ENCODE measurements at places on chromosomes 13 and 19.

DNA sequence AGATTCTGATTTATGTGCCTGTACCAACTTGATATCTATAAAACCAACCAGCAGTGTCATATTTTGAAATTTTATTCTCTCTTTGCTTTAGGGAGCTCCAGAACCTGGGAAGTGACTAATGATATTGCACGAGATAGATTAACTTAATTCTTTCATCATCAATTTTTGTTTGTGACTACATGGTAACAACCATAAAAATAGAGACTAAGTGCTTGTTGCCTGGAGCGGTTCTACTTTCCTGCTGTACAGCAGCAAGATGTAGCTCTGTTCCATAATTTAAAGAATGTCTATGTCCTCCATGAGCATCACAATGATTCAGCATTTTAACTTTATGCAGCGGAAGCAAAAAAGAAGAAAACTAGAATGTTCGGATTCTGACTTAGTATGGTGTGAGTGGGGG lies 275.6 kb downstream of the KLF5 start:
- DNase-seq, result no peak

DNA sequence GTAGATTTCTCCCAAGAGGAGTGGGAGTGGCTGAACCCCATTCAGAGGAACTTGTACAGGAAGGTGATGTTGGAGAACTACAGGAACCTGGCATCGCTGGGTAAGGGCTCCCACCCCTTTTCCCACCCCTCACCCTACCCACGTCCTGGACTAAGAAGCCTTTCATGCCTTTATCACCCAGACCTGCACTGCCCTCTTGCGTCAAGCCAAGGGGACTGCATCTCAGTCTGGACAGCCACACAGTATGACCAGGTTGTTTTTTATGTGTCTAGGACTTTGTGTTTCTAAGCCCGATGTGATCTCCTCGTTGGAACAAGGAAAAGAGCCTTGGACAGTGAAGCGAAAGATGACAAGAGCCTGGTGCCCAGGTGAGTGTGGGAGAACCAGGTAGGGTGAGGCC lies 8.8 kb downstream of the ZFP28 start:
- DNase-seq, result no peak

- no peak for DNase-seq
Observed at GRCh38 chr19:32837531-32837930, 32.0 kb downstream of the SLC7A9 start.

- DNase-seq, result no peak
Observed at GRCh38 chr13:54640719-54641118, 1612.1 kb downstream of the OLFM4 start.

GRCh38 chr13:26727633-26728032 lies 33.0 kb downstream of the GPR12 start:
- no peak for DNase-seq

DNA sequence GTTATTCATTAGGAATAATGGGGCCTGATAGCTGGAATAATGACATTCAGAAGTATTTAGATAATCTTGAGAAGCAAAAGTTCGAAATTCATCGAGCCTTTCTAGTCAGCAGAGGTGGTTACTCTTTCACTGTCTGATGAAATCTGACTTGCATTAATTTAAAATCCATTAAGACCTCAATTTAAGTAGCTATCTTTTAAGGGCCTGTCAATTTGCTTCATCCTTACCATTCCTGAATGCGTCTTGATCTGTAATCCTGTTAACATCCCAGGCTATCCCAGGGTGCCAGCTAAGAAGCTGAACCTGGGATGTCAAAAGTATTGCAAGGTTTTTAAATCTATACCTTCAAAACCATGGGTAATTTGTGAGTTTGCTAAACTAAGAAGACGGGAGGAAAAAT lies 1491.0 kb upstream of the MIR17HG start:
- no peak for DNase-seq

- DNase-seq, result no peak
Observed at GRCh38 chr19:50821248-50821612, 2.4 kb downstream of the KLK1 start.

GRCh38 chr13:59099182-59099974 lies 1064.3 kb downstream of the DIAPH3 start:
- DNase-seq, result no peak

DNA sequence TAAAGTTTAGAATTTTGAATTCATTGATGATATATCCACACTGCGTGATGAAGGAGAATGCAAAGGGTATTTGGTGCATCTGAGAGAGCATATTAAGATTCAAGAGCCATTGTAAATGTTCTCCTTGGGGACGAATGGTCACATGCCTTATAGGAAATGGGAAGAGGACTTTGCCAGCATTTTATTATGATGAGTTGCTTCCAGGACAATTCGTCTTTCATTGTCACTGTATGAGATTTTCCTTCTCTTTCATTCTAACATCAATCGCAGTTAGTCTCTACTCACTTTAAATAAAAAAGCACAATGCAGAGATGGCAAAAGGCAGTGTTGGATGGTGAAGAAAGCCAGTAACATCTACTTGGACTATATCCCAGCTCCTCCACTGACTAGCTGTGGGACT lies 21.4 kb downstream of the WDFY2 start:
- no peak for DNase-seq

DNA sequence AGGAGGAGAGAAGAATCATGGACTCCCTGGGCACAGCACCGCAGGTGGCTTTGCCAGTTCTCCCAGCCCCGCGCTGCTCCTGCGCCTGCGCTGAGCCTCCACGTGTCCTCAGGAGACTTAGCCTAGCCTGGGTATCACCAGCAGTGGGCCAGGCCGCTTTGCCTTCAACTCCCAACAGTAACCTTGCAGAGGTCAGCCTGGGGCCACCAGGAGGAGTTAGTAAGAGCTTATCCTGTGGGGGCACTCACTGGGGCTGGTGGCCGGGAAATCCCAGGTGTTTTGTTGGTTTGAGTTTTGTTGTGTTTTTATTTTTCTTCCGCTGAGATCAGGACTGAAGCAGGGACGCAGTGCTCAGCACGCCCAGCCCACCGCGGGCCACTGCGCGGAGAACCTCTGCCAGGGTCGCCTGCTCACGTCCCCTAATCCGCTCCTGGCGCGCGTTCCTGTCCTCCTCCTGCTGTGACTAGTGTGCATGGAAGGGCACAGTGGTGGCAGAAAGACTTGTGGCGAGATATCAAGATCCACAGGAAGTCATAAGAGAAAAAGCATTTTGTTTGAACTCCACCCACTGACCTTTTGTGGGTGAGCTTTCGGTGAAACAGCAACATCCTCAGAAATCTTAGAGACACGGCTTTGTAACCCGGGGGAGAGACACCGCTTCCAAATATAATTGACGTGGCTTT lies 207.4 kb upstream of the RFC3 start:
- no peak for DNase-seq

DNA sequence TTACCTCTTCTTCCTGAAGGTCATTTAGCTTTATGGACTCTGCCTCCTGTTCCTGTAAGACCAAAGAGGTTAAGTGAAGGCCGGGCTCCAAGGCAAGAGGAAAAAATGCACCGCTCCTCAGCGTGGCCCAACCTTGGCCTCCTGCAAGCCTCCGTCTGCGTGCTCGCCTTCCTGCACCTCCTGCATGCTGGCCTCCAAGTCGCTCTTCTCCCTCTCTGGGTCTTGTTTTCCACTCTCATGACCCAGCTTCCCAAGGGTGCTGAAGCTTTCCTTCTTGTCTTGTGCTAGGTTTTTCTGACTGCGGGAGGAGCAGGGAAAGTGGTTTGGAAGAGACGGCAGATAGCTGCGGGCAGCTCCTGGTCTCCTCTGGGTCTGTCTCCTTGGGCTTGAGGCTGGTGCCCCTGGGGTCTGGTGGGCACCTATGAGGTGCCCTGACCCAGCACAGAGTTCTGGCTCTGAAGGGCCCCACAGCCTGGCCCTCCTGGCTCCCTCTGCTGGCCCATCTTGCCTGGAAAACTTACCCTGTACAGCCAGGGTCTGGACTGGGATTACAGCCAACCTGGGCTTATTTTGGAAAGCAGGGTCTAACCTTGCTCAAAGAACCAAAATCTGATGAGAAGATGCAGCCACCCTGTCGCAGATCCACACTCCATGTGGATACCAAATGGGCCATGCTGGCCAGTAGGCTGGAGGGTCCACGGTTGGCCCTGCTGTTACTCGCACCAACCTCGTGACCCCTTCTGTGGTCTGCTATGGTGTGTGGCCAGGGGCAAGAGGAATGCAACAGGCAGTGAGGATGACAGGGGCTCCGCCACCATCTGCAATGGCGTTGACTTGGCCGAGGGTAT lies 5.2 kb downstream of the C13orf46 start:
- DNase-seq, result no peak

- DNase-seq, result no peak
Observed at GRCh38 chr13:48411841-48412531, 927 bp downstream of the LPAR6 start.

- DNase-seq, result no peak
Observed at GRCh38 chr19:35590875-35591274, 4.9 kb downstream of the PMIS2 start.

GRCh38 chr13:111303559-111303958 lies 16.9 kb upstream of the TEX29 start:
- DNase-seq, result no peak

DNA sequence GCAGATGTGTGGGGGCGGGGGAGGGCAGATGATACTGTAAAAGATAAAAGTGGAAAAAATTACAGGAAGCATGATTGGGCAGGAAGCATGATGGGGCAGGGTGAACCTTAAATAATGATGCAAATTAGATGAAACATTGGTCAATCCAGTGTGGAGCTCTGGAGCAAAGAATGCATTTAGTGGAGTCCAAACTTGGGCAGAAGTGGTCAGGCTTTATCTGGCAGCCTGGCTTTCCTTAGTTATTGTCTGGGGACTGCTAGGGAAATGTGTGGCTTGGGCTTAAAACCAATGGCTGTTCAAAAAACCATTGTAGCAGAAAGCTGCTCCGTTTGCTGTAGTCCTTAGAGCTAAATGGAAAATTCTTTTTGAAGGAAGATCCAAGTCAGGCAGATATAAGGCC lies 1077.3 kb upstream of the MIR17HG start:
- DNase-seq, result no peak

DNA sequence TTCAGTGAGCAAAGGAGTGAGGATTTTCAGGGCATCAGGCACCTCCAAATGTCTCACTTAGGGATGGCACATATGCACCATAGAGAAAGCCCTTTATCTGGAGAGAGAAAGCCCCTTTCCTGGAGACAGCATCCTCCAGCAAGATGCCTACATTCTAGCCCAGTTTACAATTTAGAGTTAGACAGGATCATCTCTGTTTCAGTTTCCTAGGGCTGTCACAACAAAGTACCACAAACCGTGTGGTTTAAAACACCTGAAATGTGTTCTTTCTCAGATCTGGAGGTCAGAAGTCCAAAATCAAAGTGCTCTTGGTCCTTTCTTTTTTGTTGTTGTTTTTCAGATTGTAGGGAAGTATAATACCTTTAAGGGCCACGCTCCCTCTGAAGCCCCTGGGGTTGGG lies 61.8 kb downstream of the MBNL2 start:
- no peak for DNase-seq

- no peak for DNase-seq
Observed at GRCh38 chr13:80666782-80667552, 326.0 kb upstream of the SPRY2 start.

DNA sequence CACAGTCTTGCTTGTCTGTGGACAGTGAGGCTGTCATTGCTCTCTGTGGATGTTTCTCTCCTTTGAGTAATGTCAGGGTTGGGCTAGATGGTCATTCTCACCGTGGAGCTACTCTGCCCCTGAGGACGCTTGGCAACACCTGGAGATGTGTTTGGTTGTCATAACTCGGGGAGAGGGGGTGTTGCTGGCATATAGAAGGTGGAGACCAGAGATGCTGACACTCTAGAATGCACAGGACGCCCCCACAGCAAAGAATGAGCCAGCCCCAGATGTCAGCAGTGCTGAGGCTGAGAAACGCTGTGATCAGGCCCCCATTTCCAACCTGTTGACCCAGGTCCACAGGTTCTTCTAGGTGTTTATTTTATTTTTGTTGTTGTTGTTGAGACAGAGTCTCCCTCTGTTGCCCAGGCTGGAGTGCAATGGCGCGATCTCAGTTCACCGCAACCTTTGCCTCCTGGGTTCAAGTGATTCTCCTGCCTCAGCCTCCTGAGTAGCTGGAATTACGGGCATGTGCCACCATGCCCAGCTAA lies 4.6 kb downstream of the CCDC124 start:
- no peak for DNase-seq

GRCh38 chr13:59625111-59625510 lies 538.6 kb downstream of the DIAPH3 start:
- DNase-seq, result no peak

- no peak for DNase-seq
Observed at GRCh38 chr13:79658333-79658975, 177.5 kb downstream of the NDFIP2 start.

DNA sequence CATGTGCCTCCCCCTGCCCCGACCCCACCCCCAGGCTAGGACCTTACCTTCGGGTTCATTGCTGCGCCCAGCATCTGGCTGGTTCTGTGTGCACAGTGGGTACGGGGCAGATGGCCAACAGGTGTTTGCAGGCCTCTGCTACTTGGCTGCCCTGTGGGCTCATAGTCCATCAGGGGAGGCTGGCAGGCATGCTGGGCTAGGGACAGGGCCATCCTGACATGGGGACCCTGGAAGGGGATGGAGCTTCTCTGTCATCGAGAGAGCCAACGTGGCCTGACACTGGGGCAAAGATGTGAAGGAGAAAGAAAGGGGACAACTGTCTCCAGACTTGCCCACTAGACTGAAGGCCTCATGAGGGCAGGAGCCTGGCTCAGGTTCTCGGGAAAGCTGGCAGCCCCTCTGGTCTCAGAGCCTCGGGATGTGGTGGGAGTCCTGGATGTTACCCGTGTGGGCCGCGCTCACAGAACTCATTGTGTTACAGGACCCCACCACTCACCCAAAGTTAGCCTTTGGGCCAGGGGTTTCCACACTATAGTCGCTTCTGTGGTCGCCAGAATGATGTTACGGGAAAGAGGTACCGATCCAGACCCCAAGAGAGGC lies 4.7 kb downstream of the ZNF536 start:
- DNase-seq, result no peak

DNA sequence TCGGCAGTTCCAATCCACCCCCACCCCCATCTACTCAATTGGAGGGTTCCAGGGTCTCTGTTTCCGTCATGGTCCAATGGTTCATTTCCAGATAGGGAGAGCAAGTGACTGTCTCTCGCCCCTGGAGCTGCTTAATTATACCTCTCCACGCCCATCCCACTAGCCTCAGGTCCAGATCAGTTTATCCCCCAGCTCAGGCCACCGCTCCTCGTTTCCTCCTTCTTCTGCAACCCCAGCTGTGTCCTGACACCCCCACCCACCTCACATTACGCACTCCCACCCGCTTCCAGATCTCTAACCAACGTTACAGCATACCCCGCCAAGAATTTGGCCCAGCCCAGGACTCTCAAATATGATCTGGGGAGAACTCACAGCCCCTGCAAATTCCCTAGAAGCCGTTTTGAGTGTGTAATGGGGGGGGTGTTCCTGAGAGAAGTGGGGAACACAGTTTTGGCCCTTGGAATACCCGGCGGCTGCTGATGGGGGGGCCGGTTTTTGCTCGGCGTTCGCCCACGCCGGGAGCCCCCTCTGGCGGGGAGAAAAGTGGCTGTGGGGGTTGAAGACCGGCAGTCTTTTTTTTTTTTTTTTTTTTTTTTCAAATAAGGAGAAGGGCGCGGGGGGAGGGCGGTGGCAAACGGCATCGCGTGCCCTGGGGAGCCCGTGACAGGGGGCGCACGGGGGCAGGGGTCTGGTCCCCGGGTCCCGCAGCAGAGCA lies 1.7 kb upstream of the PDE4A start:
- no peak for DNase-seq

GRCh38 chr19:58003174-58003828 lies 681 bp upstream of the ZNF606 start:
- no peak for DNase-seq

GRCh38 chr13:32381539-32381938 lies 46.4 kb downstream of the N4BP2L1 start:
- DNase-seq, result no peak
